ENCODE measurements at places on chromosomes 1 and 21.

GRCh38 chr1:113808450-113809195, 3.7 kb downstream of the RSBN1 start:
- DNase-seq = no peak

- no peak for DNase-seq
These were observed 42.6 kb upstream of the ATP2B4 start for GRCh38 chr1:203584035-203584434.

- no peak for DNase-seq
These were observed 25.6 kb downstream of the CSTB start for GRCh38 chr21:43750339-43751033.

GRCh38 chr1:231581859-231582258, 44.7 kb upstream of the DISC1 start:
- DNase-seq = no peak

- DNase-seq = no peak
These were observed 42.4 kb downstream of the SLC66A1 start for GRCh38 chr1:19354531-19354981.

- no peak for DNase-seq
These were observed 54.6 kb upstream of the PRDX6 start for GRCh38 chr1:173422456-173422976.

DNA sequence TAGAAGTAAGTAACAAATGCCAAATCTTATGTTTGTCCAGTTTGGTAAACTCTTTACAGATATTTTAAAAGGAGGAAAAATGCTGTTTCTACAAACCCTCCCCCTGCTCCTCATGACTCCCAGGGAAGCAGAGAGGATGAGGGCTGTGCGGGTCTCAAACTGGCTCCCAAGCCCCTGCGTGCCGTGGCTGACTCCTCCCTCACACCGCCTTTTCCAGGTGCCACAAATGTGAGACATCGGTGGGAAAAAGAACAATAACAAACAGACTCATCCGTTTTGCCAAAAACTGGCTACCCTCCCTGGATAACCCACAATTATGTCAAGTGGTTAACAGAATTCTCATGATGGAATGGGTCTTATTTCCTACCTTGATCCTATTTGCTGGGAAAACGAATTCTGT, 594.6 kb downstream of the PTPRU start:
- DNase-seq = no peak

- DNase-seq = no peak
These were observed 7.5 kb downstream of the S100A11 start for GRCh38 chr1:152029144-152029928.

DNA sequence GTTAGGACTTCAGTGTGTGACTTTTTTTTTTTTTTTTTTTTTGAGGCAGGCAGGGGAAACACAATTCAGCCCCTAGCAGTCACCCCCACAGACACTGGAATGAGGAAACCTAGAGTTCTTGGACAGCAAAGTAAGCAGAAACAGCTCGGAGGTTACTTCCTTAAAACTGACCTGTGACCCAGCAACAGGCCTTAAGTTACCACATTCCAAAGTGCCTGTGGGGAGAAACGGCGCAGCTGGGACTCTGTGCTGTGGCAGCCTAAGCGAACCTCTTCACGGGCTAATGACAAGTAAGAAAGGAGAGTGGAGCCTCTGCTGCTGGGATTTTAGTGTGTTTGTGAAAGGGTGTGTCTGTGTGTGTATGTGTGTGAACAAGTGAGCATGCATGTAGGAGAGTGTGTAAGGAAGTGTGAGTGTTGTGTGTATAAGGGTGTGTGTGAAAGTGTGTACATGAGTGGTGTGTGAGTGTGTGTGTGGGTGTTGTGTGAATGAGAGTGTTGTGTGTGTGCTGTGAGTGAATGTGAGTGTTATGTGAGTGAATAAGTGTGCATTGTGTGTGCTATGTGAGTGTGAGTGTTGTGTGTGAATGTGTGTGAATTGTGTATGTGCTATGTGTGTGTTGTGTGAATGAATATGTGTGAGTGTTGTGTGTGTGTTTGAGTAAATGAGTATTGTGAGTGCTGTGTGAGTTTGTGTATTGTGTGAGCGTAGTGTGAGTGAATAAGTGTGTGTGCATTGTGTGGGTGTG, 180.8 kb downstream of the BRINP2 start:
- no peak for DNase-seq

DNA sequence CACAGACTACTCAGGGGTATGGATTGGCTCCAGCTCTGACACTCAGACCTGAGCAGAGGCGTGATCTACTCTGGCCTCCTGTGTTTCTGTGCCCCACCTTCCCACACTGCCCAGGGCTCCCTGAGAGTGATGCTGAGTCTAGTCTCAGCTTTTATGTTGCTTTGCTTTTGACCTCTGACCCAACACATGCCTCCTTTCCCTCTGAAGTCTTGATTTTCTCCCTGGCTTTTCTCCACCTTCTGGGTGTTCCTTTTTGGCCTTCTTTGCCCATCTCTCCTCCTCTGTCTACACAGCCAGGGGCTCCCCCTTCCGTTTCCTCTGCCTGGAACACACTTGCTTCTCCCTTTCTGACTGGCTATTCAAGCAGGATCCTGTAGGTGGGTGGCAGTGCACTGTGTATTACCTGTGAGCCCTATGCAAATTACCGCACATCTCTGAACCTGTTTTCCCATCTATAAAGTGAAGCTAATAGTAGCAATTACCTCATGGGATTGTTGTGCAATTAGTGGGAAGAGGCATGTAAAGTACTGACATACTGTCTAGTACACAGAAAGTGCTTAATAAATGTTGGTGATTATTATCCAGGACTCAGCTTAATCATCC, 13.7 kb upstream of the MEX3A start:
- DNase-seq = no peak

DNA sequence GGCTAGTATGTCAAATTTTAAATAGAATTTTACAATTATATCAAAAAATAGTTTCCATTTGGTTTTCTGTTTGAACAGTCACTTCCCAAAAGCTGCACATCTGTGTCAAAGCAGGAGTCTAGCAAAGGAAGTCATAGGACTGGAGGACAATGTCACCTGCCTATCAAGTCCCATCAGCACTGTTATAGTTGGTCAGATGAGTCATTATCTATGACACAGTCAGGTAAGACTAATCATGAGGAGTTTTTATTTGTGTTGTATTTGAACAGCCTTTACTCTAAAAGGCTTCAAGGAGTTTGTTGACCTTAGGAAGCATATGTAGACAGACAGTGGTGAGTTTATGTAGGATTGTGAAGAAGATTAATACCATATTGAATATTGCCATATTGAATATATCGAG, 74.2 kb upstream of the QSOX1 start:
- no peak for DNase-seq

All from astrocyte of the hippocampus (primary cell).